ENCODE measurements at places on chromosomes 2 and 18.

GRCh38 chr2:27133195-27133875, 1.1 kb downstream of the PREB start:
- DNase-seq = peak; percentile 21

- no peak for DNase-seq
These were observed 900.2 kb upstream of the ACVR2A start for GRCh38 chr2:146944601-146945000.

DNA sequence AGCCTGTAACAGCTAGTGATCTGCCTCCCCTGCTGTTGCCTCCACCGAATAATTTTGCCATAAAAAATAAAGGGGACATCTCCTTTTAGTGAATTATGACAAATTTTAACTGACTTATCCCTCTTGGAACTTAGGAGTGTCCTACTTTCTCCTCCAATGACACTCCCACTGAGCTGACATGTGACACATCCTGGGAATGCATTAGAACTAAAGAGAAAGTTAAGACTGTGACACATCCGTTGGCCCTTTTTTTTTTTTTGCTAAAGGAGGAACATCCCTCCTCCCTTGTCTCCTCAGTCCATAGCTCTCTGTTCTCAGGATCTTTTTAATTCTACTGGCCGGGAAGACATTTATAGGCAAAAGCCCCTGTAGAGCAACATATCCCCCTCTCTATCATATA, 268.2 kb downstream of the NRXN1 start:
- DNase-seq = no peak

DNA sequence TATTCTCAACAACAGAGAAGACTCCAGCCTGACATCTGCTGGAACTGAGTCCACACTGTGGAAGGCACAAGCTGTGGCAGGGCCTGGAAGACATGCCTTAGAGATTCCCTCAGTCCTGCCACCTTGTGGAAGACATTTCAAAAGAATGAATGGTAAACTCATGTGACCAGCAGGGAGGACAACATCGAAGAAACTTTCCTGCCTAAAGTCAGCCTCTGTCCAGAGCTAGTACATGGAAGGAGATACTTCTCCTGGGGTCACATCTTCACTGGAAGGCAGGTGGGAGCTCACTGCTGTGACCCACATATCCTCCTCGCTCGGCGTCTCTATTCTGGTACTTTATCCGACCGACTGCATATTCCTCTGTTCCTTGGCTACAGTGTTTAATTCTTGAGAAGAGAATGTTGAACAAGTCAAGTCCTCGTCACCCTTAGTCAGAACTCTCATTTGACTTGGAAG, 59.5 kb downstream of the PUM2 start:
- no peak for DNase-seq

DNA sequence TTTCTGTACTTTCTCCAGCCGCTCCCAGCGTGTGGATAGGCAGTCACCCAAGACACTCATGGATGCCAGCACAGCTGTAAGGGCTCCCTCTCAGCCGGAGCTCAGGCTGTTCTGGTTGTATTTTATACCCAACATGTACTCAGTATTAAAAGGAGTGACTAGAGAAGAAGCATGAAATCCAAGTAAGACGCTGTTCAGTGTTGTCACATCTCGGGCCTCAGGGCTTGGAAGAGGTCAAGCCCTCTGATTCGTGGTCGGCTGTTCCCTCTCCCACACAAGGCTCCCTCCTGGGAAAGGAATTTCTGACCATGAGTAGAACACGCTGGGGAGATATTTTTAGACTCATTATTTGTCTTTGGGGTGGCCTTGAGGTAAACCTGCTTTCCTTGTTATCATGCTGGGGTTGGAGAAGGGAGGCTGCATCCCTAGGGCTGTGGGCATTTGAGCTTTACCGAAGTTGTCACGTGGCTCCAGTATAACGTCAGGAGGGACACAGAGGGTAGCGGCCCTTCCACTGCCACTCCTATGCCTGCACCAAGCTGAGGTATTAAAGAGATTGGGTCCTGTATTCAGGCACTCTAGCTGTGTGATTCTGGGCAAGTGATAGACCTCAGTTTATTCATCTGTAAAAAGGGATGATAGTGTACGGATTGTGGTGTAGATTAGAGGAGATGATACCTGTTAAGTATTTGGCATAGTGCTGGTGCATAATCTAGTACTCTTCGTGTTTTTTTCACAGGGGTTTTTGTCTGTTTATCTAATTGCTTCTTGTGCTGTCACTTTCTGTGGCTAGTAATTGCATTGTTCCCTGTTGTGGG, 34.1 kb downstream of the HK2 start:
- no peak for DNase-seq

DNA sequence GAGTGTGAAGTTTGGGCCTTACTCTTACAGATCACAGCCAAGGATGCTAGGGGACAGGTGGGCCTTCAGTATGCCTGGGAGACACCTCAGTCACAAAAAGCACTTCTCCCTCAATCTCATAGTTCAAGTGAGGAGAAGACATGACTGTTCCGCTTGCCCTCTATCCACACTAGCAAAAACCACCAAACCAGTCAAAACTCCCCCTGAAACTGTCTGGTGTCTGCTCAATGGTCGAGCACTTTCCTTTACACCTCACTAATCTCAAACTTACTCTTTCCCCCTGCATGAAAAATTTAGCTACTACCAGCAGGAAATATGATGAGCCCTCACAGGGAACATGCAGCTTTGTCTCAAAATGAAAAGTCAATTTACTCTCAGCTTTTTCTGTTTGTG, 232.2 kb downstream of the TRIB2 start:
- no peak for DNase-seq

GRCh38 chr2:160301420-160301819, 101.3 kb upstream of the ITGB6 start:
- no peak for DNase-seq

GRCh38 chr2:100244881-100245605, 77.3 kb downstream of the LONRF2 start:
- DNase-seq = no peak

DNA sequence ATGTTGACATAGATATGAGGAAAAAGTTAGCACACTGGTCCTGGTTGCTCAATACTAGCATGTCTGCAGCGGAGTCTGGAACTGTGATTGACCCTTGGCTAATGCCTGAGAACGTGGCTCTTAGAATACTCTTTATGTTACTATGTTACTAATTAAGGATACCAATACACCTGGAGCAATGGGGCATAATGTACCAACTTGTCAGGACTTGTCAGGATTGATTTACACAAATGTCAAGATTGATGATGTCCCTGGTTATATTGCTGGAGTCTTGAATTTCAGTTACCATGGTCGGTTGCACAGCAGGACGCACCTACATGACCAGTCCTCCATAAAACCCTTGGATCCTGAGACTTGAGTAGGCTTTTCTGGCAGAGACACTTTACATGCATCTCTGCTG, 810.9 kb downstream of the CPS1 start:
- DNase-seq = no peak

- DNase-seq = no peak
These were observed 171.4 kb downstream of the FSHR start for GRCh38 chr2:48982887-48983435.

- DNase-seq = no peak
These were observed 284.7 kb upstream of the ZC3H15 start for GRCh38 chr2:186201371-186201770.

- DNase-seq = no peak
These were observed 113.7 kb upstream of the COPS8 start for GRCh38 chr2:236971919-236972381.

GRCh38 chr2:3895021-3895420, 191.6 kb downstream of the DCDC2C start:
- DNase-seq = no peak
